Heart left ventricle (tissue), 16 donors: ENCODE measurements at places on chromosomes 3 and 15. TPM values are rescaled to one million over a fixed set of nuclear protein-coding genes. Genes with fewer than 3 reads are reported as not detected.
A peak's percentile ranks its signal among the peaks of the same experiment; 100 is the strongest.

The SIDT1 gene
- total RNA-seq = 0.56 TPM

The LSAMP gene
- total RNA-seq = 21.5 TPM

The SERINC4 gene
- 0.32 TPM for total RNA-seq

The CD80 gene
- 0.40 TPM for total RNA-seq

The GOLGA6B gene
- not detected for total RNA-seq

GRCh38 chr3:194397757-194398312, 1.2 kb downstream of the GP5 start:
- DNase-seq = no peak
- H3K4me1 ChIP-seq = peaks cover 3% of the 10 kb centered on the region
- H3K36me3 ChIP-seq = no peaks in the 10 kb centered on the region
- H3K27me3 ChIP-seq = peaks cover 12% of the 10 kb centered on the region
- H3K27ac ChIP-seq = no peak overlapping the region

GRCh38 chr15:63013052-63013808, 29.3 kb upstream of the TPM1 start:
- no peaks in the 10 kb centered on the region for H3K27me3 ChIP-seq
- H3K4me1 ChIP-seq = peaks cover 19% of the 10 kb centered on the region
- H3K4me3 ChIP-seq = no peak overlapping the region
- H3K36me3 ChIP-seq = no peaks in the 10 kb centered on the region

DNA sequence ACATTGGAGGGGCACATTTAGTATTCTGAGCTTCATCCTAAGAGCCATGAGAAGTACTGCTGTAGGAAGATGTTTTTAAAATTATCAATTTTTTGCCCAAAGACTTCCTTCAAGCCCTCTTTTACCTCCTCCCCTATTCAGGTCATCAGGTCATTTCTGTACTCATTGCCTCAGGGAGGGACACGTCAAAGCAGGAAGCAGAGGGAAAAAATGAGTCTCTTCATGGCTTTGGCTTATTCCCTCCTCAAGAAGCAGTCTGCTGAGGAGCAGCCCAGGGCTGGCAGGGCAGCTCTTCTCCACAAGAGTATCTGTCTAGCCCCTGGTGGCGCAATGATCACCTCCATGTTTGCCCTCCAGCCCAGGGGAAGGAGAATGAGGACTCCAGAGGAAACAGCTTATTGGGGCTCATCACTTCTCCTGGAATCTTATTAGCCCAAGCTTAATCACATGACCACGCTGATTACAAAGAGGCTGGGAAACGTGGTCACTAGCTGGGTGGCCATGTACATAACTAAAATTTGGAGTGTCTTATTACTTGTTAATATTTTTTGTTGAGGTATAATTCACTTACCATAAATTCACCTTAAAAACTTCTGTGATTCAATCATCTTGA, 44.2 kb upstream of the GATA2 start:
- no peaks in the 10 kb centered on the region for H3K36me3 ChIP-seq
- no peak overlapping the region for H3K27ac ChIP-seq
- H3K4me3 ChIP-seq = no peak overlapping the region

- no peak overlapping the region for H3K4me3 ChIP-seq
- H3K27me3 ChIP-seq = peaks cover 4% of the 10 kb centered on the region
- no peak for DNase-seq
Measured at GRCh38 chr15:33678602-33679001, 289.7 kb upstream of the CHRM5 start.

- no peaks in the 10 kb centered on the region for H3K27me3 ChIP-seq
- no peak overlapping the region for H3K27ac ChIP-seq
- no peak overlapping the region for H3K4me3 ChIP-seq
- DNase-seq = no peak
- peaks cover 3% of the 10 kb centered on the region for H3K4me1 ChIP-seq
Measured at GRCh38 chr3:135147657-135148056, 352.6 kb downstream of the EPHB1 start.

GRCh38 chr3:23253214-23253613, 50.1 kb downstream of the UBE2E2 start:
- H3K27ac ChIP-seq = no peak overlapping the region
- peaks cover 7% of the 10 kb centered on the region for H3K4me1 ChIP-seq
- H3K4me3 ChIP-seq = no peak overlapping the region
- H3K36me3 ChIP-seq = no peaks in the 10 kb centered on the region

- peak overlapping the region; percentile 34 for H3K4me3 ChIP-seq
- no peak for DNase-seq
- peaks cover 7% of the 10 kb centered on the region for H3K36me3 ChIP-seq
- H3K27me3 ChIP-seq = no peaks in the 10 kb centered on the region
- peaks cover 5% of the 10 kb centered on the region for H3K4me1 ChIP-seq
Measured at GRCh38 chr3:125310623-125311081, 64.5 kb downstream of the ZNF148 start.

- no peak for DNase-seq
- H3K4me3 ChIP-seq = peak overlapping the region; percentile 86
- no peaks in the 10 kb centered on the region for H3K36me3 ChIP-seq
- H3K27me3 ChIP-seq = peaks cover 9% of the 10 kb centered on the region
- no peak overlapping the region for H3K27ac ChIP-seq
Measured at GRCh38 chr3:79019924-79020173, 747.9 kb downstream of the ROBO1 start.

DNA sequence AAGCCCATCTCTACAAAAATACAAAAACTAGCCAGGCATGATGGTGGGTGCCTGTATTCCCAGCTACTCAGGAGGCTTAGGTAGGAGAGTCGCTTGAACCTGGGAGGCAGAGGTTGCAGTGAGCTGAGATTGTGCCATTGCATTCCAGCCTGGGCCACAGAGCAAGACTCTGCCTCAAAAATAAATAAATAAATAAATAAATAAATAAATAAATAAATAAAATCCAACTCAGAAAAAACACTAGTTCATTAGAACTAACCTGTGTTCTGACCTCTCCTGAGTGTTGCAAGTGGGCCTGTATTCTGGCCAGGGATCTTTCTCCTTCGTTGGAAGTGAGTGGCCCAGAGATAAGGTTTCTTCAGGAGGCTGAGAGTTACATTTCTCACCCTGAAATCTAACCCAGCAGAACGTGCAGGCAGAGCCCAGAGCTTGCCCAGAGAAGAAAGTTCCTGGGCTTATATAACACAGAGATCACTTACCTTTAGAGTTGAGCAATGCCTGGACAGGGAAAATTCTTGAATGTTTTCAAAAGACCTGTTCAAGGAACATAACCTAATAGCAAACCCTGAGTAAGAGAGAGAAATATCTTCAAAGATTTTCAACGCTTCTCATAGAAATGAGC, 583.9 kb downstream of the MCTP2 start:
- no peaks in the 10 kb centered on the region for H3K4me1 ChIP-seq
- no peak overlapping the region for H3K4me3 ChIP-seq
- no peak for DNase-seq
- no peak overlapping the region for H3K27ac ChIP-seq
